ENCODE measurements at places on chromosomes 11 and 22. TPM values are rescaled to one million over a fixed set of nuclear protein-coding genes. Genes with fewer than 3 reads are reported as not detected.

GRCh38 chr11:21921151-21921550, 271.7 kb upstream of the ANO5 start:
- no peak for DNase-seq

DNA sequence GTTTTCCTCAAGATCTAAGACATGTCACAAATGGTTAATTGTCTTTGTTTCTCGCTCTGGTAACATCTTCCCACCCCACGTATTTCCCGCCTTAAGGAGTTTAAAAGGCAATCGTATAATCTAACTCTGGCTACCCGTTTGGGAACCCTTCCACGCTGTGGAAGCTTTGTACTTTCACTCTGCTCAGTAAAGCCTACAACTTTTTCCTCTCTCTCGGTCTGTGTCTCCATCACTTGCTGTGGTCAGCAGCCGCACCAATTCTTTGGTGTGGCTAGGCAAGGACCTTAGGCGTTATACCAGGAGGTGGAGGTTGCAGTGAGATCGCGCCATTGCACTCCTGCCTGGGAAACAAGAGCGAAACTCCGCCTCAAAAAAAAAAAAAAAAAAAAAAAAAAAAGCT, 1430.1 kb downstream of the LRRC4C start:
- no peak for DNase-seq

TRIM48 gene
- not detected for total RNA-seq

- no peak for DNase-seq
These were observed 4.0 kb downstream of the BANF1 start for GRCh38 chr11:66006134-66006890.

DNA sequence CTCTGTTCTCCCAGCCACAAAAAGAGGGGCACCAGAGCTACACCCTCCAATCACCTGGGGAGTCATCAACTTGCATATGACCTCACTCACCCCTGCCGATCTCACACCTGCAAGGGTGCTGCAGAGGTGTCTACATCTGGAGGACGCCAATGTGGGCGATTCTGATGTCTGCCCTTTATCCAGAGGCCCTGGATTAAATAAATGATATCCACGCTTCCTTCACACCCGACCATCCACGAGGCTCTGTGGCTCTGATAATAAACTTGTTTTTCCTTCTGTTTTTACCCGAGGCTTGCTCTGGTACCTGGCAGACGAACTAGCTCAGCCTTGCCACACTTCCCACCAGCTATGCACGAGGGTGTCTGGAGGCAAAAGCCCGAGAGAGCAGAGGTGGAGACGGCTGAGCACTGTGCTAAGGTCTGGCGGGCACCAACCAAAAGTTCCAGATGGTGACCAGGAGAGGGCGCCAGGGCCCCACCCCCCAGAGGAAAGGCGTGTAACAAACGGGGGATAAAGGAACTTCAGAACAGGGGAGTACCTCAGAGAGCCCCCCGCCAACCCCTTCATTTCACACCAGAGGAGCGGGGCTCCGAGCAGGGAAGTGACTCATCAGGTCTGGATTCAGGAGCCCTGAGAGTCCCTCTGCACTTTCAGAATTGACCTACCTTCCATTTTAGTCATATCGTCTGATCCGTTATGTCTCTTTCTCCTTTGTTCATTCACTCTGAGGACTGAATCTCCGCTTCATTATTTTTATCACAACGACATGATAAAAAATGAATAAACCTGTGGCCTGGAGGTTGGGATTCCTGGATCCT, 13.5 kb downstream of the SCN3B start:
- no peak for DNase-seq

SCYL1 gene
- 67.6 TPM for total RNA-seq

DNA sequence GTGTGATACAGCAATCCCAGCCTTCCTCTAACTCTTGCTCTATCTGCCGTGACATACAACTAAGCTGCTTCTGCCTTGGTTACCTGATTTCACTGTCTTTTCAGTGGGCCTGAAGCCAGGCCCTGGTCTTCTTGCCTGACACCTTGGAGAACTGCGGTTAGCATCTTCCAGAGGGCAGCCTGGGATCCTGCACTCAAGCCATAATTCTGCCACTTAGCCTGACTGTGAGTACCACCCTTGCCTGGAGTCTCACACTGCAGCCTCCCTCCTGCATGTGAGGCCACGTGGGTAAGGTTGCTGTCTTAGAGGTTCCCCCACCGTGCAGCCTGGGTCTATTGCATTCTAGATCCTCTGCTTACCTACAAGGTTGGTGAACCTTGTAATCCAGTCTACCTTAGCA, 35.8 kb downstream of the USP35 start:
- DNase-seq: peak; percentile 35

DNA sequence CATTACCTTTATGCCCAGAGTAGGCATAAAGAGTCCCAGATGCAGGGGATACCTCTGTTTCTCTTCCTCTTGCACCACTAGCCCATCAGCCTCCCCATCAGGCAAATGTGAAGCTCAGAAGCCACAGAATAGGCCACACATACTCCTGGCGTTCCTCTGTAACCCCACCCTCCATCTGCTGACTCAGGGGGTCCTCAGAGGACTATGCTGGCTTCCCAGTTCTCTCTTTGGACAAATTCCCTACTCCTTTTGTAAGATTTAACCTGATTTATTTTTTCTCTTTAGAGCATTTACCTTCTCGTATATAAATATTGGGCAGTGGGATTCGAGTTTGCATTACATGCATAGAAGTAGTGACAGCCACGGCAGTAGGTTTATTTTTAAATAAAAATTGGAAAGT, 262.3 kb upstream of the CADM1 start:
- DNase-seq: no peak

PRAME gene
- 1.2 TPM for total RNA-seq

- no peak for DNase-seq
These were observed 3.2 kb downstream of the ST14 start for GRCh38 chr11:130162733-130163132.

CCDC188 gene
- not detected for total RNA-seq

DNA sequence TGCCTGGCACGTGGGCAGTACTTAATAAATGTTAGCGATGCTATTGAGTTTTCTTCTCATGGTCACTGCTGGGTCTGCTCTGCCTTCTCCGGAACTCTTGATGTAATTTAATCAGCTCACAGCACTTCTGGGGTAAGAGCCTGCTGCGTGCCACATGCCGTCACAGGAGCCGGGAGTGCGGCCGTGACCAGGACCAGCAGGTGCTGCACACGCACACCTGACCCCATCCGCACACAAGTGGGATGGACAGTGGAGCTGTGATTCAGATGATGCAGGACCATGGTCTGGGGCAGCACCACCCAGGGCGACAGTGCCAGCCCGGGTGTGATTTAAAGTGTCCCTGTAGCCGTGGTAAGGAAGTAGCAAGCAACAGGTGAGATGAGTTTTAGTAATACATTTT, 61.2 kb downstream of the TBC1D22A start:
- no peak for DNase-seq

DNA sequence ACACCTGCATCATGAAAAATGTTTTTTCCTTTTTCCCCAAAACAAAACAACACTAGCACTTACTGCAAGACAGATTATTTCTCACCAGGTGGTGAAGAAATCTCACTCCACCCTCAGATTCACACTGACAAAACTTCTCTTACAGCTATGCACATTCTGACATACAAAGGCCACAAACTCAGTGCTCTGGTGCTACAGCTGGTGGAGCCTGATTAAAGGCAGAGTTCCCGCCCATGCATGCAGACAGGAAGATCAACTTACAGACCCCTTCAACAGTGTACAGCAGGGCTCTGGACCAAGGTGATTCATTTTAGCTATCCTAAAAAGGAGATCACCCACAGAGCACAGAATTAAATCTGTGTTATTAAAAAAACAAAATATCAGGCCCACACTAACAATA, 112.6 kb downstream of the CADM1 start:
- DNase-seq: no peak

RAPSN gene
- total RNA-seq: 0.68 TPM

DNA sequence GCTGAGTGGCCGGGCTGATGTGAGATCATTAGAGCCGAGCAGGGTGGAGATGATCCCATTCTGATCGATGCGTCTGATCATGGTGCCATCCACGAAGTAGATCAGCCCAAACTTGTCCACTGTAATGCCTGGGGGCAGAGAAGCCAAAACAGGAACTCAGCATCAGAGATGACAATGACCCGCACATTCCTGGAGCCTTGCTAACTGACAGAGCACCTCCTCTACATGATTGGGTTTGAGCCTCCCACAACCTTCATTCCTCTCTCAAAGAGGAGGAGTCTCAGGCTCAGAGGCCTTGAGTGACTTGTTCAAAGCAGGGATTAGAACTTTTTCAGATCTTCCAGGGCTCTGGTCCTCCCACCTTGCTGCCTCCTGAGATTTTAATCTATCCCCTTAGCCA, 133.7 kb upstream of the NARS2 start:
- no peak for DNase-seq

DNA sequence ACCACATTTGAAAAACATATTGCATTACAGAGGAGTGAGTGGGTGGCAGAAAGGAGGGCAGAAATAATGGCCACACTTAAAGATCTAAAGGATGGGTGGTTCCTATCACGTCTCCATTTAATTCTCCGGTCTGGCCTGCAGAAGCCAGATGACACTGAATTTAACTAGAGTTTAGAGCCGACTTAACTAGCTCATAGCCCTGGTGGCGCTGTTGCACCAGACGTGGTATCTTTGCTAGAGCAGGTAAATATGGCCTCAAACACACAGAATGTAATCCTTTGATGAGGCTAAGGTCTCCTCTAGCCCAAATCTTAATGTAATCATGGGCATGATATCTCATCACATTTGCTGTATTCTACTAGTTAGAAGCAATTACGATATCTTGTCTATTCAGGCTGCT, 51.5 kb upstream of the GAL start:
- no peak for DNase-seq

TMA7B gene
- total RNA-seq: not detected

GRCh38 chr11:94767291-94767690, 865 bp upstream of the AMOTL1 start:
- DNase-seq: no peak

DNA sequence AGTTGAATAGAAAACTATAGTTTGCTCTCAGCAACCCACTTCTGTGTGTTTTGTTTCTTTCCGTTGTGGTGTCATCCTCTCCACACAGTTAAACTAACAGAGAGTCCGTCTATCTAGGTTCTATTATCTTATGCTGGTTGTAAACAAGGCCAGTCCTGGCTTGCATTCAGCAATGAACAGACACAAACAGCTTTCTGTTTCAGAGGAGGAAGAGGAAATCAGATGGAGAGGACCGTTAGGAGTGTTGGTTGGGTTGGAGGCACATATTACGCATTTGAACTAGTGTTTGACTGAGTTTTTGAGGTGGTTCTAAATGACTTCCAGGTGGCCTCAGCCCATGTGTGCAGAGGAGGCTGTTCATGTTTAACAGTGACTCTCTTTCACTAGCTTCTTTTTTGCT, 129.5 kb upstream of the SORL1-AS1 start:
- no peak for DNase-seq

DNA sequence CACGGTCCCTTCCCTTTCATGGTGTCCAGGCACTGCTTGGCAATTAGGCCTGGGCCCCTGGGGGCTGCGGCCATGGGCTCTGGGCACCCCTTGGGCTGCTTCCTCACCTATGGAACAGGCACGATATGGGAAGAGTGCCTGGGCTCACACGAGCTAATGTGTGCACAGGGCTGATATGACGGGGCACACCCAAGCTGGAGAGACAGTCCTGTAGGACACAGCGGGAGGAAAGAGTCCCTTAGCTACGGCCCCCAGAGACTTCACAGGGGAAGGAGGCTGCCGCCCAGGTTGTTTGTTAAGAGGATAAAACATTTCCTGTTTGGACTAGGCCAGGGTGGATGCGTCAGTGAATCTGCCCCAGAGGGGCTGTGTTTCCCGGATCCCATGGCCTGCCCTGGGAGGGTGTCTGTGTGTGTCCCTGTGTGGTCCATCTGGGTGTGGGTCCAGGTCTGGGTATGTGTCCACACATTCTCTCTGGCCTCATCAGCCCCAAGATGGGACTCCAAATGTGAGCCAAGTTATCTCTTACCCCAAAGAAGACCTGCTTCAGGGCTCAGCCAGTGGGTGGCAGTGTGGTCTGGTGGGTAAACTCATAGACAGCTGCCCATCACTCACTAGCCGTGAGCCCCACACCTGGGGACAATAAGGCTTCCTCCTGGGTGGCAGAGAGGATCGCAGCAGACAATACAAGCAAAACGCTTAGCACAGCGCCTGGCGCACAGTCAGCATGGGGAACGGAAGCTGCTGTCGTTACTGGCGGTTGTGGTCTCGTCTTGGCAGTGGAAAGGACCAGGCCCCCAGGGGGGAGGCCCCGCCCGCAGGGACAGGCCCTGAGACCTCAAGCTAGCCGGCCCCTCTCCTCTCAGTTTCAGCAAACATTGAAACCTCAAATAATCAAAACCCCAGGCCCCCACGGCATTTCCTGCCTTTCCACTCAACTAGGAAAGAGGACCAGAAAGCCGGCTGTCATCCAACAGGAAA, 3.2 kb upstream of the EMID1 start:
- DNase-seq: no peak

DNA sequence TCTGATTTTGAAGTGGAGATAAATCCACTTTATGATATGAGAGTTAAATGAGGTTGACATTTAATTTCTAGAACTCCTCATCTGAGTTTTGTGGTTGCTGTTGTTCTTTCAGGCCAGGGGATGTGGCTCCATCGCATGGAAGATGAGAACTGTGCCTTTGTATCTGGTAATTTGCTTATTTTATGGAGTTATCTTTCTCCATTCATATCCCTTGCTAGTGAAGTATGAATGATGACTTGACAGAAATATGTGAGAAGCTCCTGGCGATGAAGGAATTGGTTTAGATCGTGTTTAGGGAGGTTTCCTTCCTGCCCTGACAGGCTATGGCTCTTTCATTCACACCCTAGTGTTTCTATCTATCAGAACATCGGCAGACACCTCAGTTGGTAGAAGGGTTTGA, 393.7 kb downstream of the ETS1 start:
- no peak for DNase-seq

DNA sequence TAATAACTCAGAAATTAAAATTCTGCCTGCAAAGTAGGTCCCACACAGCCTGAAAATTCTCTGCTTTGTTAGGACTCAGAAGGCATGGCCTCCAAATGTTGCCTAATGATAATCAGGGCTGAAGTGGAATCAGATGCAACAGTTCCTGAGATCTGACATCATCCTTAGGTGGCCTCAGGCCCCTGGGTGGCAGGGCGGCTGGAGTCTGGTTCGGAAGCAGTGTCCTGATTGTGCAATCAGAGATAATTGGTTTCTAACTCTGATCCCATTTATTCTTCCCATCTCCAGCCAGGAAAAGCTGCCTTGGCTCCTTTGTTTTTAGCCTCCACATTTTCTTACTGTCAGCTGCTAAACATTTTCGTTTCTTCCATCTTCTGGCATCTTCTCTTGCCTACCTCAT, 399.3 kb downstream of the OPCML start:
- no peak for DNase-seq

RFPL1 gene
- total RNA-seq: 0.45 TPM

Measured in left lobe of liver (tissue), 2 donors.